ENCODE measurements at places on chromosomes 6 and 20.
A peak's percentile ranks its signal among the peaks of the same experiment; 100 is the strongest.

DNA sequence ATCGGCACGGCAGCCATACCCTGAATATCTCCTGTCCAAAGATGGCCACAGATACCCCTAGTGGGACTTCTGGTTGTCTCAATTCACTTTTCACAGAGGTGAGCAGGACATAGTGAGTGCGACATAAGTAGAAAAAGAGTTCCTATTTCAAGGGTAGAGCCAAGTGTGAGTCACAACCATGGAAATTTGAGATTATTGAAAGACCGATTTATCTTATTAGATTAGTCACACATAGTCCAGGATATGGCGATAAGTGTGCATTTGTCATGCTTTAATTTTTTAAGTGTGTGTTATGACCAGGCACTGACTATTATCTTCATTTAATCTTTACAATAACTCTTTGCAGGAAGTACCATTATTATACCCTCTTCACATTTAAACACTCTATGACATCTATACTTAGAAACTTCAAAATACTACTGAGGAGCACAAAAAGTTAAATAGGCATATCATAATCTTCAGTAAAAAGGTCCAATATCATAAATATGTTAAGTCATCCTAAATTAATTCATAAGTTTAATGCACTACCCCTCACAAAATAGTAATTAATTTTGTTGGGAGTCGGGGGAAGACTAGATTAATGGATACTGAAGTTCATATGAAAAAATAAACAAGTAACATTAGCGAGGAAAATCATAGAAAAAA is 13.4 kb upstream of the TNFAIP3 start:
- DNase-seq, result no peak

GRCh38 chr20:35306931-35307517 is 14.8 kb upstream of the FAM83C start:
- peak; percentile 30 for DNase-seq

- DNase-seq, result no peak
Observed at GRCh38 chr6:34513646-34514045, 42.5 kb downstream of the SPDEF start.

GRCh38 chr6:14197118-14197517 is 79.5 kb downstream of the CD83 start:
- no peak for DNase-seq

- no peak for DNase-seq
Observed at GRCh38 chr6:53605543-53606235, 59.9 kb downstream of the KLHL31 start.

GRCh38 chr6:156430386-156430785 is 346.8 kb upstream of the ARID1B start:
- DNase-seq, result no peak

DNA sequence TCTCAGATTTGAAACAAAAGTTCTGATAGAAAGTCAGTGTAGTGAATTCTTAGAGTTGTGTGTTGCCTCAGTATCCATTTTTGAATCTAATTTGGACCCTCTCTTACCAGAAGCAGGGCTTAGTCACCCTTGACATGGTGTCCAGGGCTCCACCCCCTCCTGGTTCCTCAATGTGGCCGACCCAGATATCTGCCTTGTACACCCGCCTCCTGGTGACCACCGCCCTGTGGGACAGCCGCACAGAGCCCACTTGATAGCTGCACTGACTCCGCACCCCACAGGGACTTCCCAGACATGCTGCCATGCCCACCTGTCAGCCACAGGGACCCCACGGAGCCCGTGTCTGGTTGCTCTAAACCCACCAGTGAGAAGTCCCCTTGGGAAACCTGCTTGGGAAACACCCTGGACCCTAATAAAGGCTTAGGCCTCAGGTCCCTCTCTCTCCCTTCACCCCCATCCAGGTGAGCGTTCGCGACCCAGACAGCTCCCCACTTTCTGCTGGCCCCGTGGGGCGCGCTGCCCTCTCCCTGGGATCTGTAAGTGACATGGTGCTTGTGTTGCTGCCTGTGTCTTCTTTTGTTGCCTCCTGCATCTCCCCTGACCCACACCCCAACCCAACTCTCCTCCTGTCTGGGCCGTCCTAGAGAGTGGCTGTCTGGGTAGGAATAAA is 47.2 kb upstream of the SYNDIG1 start:
- no peak for DNase-seq

DNA sequence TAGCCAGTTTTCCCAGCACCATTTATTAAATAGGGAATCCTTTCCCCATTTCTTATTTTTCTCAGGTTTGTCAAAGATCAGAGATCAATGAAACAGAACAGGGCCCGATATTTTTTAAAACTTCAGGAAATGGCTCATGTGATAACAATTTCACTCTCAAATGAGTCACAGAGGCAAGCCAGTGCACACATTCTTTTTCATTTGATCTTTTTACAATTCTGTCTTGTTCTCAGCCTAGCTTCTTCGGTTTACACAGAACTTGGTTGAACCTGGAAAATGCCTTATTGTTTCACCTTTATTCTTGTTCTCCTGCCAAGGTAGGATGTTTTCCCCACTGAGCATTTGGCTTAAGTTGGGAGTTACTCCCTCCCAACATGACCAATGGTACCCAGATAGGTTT is 258.9 kb downstream of the COL12A1 start:
- no peak for DNase-seq

DNA sequence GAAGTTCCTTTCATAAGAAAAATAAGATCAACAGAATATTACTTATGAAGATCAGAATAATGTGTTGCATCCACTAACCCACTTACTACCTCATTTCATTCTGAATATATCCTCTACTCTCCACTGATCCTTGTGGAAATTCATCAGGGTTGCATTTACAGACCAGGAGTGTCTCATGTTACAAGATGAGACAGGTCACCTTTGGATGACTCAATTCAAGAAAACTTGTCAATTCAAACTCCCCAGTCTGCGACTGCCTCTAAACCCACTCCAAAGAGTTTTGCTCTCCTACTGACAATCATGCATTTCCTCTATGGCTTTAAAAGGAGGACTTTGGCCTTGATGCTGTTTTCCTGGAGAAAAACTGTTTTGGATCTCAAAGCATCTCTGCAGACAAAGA is 68.4 kb downstream of the ID4 start:
- no peak for DNase-seq

DNA sequence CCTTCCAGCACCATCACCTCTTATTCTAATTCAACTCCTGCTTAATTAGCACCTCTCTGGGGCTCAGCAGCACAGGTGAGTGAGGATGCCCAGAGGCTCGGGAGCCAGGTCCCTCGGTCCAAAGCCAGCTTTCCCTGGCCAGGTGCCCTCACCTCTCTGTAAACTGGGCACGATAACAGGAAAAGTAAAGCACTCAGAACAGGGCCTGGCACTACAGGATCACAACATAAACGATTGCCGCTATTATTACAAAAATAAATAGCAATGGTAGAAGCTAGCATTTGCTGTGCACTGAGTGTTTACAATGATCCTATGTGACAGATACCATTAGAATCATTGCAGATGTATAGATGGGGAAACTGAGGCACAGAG is 2.6 kb downstream of the BPIFB2 start:
- DNase-seq, result no peak

- DNase-seq, result no peak
Observed at GRCh38 chr20:54170963-54171362, 2.8 kb downstream of the CYP24A1 start.

- no peak for DNase-seq
Observed at GRCh38 chr6:131692031-131692430, 9.2 kb downstream of the OR2A4 start.

- DNase-seq, result no peak
Observed at GRCh38 chr20:52302736-52303135, 111.2 kb upstream of the ZFP64 start.

DNA sequence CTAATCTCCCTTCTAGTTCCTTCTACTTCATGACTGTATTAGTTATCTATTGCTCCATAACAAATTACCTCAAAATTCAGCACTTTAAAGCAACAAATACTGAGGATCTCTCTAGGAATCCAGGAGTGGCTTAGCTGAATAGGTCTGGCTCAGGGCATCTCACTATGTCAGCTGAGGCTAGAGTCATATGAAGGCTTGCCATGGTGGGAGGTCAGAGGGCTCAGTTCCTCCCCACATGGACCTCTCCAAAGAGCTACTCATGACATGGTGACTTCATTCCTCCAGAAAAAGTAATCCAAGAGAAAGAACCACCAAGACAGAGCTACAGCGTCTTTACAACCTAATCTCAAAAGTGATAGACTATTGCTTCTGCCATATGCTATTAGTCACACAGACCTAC is 70.2 kb upstream of the PRND start:
- no peak for DNase-seq

- DNase-seq, result no peak
Observed at GRCh38 chr6:14406614-14407331, 289.2 kb downstream of the CD83 start.

DNA sequence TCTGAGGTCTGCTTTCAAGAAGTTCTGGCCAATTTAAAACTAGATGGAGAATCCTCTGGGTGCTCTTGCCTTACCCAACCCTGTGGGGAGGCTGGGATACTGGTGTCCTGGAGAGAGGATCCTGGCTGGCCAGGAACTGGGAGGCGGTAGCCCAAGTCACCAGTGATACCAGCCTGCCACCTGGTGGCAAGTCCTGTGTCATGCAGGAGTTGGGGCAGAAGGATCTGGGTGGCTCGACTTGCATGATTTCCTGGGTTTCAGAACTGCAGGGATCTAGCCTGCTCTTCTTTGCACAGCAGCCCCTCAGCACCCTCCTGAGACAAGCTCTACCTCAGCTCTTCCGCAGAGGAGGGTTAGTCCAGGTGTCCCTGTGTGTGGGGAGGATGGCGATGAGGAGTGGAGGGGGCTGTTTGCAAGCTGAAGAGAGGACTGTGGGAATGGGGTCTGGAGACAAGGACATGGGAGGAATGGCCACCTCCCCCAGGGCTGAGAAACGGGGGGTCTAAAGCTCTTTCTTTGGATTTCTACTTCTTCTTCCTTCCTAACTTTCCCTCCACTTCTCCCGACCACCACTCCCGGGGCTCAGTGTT is 4.2 kb downstream of the KCNK17 start:
- DNase-seq, result peak; percentile 48

DNA sequence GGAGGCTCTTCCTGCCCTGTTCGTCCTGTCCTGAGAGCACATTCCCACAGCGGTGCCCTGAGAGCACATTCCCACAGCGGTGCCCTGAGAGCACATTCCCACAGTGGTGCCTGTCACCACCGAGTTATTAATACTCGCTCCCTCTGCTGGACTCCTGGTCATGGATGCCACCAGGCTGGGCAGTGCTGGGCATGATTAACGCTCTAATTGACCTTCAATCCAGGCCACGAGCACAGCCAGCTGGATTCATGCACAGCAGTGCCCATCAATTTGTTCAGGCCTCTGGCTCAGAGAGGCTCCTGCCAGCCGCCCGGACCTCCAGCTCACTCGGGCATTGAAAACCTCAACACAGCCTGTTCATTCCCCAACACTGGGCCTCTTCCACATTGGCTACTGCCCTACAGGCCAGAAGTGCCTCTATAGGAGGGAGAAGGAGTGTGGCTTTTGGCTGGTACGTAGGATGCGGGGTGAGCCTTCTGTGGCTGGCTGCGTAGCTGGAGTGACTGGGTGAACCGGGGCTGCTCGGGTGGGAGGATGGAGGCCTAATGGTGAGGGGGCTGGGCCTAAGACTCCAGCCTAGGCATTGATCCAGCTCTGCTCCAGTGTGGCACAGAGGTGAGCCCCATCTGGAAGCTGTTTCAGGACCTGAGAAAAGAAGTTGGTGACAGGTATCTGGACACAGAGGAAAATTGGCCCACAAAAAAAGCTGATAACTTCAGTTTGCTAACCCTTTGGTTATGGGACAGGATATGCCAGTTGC is 9.3 kb downstream of the IP6K3 start:
- no peak for DNase-seq

DNA sequence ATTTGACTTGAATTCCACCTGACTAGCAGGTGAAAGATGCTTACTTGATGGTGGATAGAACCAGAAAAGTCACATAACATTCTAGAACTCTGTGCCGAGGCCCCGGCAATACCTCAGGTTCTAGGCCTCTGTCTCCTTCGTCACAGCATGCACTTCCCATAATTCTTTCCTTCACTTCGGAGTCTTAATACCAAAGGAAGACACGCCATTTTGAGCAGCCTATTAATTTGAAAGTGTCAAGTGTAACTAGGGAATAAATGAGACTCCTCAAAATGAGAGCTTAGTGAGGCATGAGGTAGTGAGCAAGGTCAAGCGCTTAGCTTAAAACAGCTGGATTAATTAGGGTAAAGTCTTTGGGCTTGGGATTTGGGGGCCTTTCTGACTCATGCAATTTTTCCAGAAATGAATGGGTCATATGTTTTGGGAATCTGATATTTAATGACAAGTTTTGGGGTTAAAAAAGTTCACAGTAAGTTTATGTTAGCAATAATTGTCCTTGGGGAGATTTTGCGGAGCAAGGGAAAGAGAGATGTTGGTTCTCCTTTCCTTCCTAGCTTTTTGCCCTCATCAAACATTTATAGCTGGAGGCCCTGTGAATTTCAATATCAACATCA is 29.1 kb upstream of the SGK1 start:
- DNase-seq, result no peak

- no peak for DNase-seq
Observed at GRCh38 chr20:61373956-61374545, 122.0 kb downstream of the CDH4 start.

- peak; percentile 56 for DNase-seq
Observed at GRCh38 chr6:27146706-27147505, 100.6 kb upstream of the PRSS16 start.

GRCh38 chr6:13420269-13420668 is 67.1 kb downstream of the GFOD1 start:
- no peak for DNase-seq

DNA sequence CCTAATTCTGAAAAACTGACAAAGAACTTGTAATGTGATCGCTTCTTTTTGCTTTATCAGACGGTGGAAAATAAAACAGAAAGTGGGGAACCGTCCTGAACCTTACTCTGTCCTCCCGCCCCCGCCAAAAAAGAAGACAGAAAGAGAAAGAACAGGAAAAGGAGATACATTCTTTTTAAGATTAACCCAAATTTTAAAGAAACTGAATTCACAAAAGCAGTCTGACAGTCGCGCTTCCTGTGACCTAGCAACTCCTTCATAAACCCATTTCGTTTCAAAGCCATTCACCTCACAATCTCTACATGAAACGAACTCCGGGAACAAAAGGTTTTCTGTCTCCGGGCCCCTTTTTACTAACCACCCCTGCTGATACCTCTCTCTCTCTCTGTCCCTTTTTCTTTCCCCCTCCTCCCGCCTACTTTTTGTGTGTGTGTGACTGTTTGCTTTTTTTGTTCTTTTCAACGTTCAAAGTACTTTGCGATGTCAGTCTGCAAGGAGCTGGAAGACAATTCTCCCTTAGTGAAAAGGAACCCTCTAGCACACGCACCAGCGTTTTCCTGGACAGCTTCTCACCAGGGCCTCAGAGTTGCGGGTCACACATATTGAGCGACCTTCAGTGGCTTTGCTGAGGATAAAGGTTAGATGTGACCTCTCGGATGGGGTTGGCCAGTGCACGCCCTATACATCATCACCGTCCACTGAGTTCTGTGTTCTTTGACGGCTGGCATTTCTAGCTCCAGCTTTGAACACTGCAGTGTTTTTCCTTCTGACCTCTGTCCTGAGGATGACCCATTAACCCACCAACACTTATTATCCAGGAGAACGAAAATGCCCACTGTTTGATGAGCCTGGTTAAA is 530 bp upstream of the NEDD9 start:
- no peak for DNase-seq

DNA sequence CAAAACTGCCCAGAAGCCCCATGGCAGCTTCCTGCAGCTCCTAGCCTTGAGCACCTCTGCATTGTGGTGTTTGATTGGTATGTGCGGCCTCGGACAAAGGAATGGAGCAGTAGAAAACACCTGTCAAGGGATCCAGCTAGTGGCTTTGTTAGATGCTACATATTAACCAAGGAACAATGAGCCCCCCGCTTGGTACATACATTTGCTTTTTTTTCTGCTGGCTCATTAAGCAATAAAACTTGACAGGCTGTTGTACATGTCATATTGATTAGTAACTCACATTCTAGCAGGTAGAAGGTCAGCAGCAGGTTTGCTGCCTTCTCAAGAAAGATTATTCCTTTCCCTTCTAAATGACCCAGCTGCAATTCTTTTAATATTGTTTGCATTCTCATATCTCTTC is 937 bp downstream of the SPACA1 start:
- DNase-seq, result no peak
